ENCODE measurements at places on chromosomes 1 and 21.

DNA sequence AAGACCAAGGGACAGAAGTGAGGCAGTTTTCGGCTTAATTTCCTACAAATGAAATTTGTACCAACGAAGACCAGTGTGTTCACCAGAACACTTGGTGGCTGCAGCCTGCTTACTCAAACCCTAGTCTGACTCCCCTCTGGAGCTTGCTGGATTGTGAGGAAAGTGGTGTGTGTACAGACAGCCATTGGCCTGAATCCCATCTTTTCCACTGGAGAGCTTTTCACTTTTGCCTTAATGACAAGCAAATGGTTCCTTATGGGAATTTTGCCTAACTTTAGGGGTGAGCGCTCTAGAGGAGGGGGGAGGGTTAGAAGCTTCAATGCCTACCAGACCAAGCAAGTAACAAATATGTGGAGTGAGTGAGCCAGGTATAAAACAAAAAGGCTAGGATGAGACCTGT lies 17.3 kb downstream of the METTL13 start:
- no peak for DNase-seq

DNA sequence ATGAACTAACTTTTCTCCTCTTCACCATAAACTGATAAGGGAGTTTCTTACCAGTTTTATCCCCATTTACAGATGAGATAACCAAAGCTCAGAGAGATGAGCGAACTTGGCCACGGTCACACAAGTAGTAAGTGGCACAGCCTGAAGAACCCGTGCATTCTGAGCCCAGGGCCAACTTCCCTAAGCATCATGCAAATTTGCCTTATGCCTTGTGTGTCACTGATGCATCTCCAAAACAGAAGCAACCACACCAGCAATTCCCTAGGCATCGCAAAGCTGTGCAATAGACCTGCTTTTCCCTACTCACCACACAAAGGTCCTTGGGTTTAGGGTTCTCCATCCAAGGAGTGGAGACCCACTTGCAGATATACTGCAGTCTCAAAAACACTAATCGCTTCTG lies 304.5 kb upstream of the KAZN start:
- no peak for DNase-seq

GRCh38 chr1:114079596-114080190 lies 74.0 kb downstream of the SYT6 start:
- DNase-seq, result no peak

DNA sequence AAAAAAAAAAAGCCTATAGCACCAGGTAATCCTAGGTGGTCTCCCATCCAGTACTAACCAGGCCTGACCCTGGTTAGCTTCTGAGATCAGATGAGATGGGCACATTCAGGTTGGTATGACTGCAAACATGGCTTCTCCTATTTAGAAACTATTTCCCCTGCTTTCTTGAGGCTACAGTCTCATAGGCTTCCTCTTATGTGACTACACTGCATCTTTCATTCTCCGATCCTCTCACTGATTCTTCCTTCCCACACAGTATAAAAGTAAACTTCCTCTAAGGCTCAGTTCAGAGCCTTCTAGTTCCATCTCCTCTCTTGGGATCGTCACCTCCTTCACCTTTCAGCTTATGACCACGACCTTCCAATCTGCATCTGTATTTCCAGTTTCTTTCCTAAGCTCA lies 30.4 kb upstream of the RNF2 start:
- DNase-seq, result no peak

DNA sequence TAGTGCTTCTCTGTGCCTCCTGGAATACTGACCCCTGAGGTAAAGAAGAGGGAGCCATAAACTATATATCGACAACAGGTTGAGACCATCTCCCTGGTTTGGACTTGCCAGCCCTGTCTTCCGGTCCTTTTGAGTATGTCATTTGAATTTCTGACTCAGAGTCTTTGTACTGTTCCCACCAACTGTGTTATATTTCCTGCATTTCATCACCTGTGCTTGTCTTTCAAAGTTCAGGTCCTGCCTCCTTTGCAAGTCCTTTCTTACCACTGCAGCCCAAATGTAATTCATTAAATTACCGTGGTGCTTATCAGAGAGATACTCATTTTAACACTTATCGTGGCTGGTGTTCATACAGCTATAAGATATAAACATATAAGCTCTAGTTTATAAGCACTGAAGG lies 10.7 kb downstream of the AK5 start:
- no peak for DNase-seq

DNA sequence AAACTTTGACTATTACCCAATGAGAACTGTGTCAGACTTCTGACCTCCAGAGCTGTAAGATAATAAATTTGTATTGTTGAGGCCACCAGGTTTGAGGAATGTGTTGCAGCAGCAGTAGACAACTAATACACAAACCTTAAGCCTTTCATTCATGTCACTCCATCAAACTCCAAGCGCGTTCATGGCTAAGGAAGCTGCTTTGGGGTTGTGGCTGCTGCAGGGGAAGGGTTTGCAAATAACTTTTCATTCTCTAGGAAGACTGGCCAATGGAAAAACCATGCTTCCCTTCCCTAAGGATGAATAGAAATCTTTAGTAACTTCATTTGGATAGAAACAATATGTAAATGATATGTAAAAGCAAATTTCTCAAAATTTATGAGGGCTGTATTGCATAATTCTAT lies 170.4 kb downstream of the RHOU start:
- DNase-seq, result no peak

- no peak for DNase-seq
Measured at GRCh38 chr1:6967431-6968111, 182.3 kb downstream of the CAMTA1 start.

GRCh38 chr1:59052166-59052590 lies 244.7 kb upstream of the FGGY start:
- DNase-seq, result no peak

DNA sequence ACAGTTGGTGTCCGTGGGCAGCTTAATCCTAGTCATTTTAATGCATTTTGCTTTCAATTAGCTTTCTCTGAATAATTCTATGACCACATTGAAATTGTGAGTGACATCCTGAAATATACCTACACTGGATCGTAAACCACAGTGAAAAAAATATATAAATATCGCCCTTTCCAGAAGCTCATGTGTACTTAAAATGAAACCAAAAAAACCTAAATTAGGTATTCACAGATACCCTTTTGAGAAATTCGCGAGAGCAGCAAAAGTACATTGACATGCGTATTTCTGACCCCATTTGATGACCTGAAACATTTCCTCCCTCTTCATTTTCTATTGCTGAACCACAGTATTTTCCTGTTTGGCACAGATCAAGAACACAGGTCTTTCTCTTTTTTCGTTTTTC lies 253.8 kb downstream of the LTN1 start:
- DNase-seq, result no peak

DNA sequence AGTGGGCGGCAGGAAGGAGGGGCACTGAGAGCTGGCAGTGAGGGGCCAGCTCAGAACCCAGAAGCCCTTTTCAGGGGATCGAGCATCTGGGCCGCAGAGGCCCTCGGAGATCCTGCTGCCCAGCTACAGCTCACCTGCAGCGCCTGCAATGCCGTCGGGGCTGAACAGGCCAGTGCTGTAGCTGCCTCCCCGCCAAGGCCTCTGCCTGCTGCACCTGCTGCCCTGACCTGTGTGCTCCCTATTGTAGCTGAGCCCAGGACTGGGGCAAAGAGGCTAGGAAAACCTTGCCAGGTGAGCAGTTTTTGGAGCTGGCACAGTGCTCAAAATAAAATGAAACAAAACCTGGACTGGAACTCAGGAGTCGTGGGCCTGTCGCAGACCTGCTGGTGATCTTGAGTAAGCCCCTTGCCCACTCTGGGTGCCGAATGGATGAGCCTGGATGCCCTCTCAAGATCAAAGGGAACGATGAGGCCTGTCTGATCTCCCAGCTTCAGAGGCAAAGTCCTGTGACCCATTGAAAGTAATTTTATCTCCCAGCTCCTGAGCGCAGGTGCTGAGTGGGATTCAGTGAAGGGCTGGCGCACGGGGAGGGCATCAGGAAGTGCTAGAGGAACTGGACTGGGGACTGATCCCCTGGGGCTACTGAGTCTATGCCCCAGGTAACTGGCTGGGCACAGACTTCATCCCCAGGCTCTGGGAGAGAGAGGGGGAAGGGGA lies 154.6 kb downstream of the FOXD2 start:
- no peak for DNase-seq

DNA sequence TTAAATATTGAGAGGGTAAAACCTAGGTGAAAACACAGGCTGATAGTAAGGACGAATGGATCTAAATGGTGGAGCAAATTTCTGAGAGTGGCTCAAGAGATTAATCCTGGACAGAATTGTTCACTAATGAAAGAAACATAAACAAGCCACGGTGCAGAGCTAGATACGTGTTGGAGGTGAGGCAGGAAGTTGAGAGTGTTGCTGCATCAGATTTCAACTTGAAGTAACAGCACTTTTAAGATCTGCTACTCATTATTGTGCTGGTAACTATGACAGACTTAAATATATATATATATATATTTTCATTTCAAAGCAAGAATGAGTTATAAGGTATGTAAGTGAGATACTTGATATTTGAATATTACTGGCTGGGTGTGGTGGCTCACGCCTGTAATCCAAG lies 64.9 kb downstream of the PTGS2 start:
- DNase-seq, result no peak

DNA sequence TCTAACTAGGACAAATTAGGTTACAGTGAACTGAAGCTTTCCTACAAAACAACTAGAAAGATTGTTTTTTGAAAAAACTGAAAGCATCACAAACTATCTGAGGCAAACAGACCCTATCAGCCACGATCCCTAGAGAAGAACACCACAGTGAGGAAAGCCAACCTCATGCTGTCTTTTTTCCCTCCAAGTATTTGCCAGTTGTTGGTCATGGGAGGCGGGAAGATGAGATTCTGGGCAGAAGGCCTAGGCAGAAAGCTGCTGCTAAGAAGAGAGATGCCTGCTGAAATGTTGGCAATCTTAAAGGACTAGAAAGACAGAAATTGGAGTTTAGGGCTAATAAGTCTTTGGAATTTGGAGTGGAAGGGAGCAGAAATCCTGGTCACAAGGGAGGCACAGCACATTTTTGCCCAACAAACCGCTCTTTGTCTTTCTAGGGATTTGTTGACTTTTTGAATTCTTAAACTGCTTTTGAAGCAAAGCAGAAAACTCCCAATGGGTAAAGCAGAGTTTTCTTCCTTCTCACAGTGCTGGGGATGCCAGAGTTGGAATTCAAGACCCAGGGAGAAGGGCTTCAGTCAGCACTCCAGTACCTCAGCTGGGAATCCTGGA lies 83.9 kb downstream of the MT1HL1 start:
- DNase-seq, result no peak

DNA sequence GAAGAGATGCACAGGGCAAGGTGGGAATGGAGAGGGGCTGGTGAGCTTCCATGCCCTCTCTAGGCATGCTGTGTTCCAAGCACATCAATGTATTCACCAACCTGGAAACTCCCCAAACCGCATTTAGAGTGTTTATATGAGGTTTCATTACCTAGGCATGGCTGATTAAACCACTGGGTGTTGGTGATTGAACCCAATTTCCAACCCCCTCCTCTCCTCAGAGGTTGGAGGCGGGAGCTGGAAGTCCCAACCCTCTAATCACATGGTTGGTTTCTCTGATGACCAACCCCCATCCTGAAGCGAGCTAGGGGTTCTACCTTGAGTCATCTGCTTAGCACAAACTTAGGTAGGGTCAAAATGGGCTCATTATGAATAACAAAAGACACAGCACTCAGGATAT lies 3.0 kb upstream of the PPIE start:
- DNase-seq, result no peak

DNA sequence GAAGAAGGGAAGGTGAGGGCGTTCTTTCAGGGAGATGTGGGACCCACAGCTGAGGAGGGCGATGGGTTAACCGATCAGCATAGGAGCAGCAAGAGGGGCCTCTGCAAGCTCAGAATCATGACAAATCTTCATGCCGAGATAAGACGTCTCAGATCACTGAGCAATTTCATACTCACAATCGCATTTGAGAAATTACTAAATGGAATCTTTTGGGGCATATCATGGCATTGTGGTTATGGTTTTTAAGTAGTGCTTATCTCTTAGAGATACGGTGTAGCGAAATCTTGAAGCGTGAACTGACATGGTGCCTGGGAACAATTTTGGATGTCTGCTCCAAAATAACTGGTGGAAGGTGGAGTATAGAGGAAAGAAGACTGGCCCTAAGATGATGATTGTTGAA lies 6.2 kb downstream of the TNNT2 start:
- DNase-seq, result no peak

DNA sequence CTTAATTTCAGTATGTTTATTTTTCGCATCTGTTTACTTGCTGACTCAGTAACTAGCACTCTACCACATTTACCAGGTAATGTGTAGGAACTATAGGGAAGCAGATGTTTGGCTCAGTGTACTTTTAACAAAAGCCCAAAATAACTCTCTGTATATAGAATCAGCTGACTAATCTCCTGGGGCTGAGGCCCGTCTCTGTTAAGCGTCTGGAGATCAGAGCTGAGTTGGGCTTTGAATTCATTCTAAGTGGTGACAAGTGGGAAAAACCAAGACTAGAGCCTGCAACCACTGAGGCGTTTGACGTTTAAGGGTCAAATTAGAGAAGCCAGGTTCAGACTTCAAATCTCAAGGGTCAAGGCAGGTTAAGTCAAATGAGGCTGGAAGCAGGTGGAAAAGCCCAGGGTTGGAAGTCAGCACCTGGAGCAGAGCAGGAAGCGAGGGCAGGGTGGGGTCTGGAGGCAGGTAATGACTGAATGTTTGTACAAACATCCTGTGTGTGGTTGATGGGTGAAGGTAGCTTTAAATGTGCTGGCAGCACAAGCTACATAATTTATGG lies 56.8 kb upstream of the LYST start:
- no peak for DNase-seq

- no peak for DNase-seq
Measured at GRCh38 chr1:68015369-68015768, 35.1 kb downstream of the DIRAS3 start.

- no peak for DNase-seq
Measured at GRCh38 chr1:109188200-109188599, 25.5 kb upstream of the SARS1 start.

DNA sequence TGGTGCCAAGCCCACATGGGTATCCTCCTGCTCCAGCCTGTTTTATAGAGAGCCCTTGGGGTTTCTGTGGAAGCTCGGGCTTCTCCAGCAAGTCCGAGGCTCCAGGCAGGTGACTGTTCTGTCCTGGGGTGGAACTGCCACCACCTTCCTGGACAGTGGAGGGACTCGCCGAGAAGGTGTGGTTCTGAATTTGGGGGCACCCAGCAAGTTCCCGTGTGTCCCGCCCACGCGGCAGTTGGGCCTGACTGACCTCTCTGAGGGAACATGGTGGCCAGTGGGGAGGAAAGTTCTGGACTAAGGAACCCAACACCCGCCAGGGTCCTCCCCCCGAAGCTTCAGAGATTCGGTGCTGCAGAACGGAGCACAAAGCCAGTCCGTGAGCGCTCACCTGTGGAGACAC lies 158.1 kb upstream of the C1orf174 start:
- DNase-seq, result no peak

DNA sequence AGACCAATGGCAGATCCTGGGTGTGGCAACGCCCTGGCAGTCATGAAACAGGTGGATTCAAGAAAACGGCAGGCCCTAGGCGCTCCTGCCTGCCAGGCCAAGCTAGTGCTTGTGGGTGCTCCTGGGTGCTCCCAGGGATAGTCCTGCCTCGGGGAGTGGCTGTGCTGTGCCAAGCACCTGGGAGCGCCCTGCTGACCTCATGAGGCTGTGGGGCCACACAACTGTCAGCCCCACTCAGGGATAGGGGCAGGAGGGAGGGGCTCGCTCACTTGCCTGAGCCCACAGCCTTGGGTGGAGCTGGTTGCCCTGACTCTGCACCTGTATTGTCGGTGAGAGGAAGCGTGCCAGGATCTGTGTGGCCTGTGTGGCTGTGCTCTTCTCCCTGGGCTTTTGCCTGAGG lies 9.4 kb downstream of the SNAP47 start:
- no peak for DNase-seq

All from GM04503 (cell line).